Activated T-cell treated with anti-CD3 and anti-CD28 coated beads, Interleukin-2, amount 50 U/mL, for 72 hours (primary cell): ENCODE measurements at places on chromosomes 1 and 21. TPM values are rescaled to one million over a fixed set of nuclear protein-coding genes. Genes with fewer than 3 reads are reported as not detected.

Gene ERG
- total RNA-seq, result 0.07 TPM

Gene TMEM82
- not detected for total RNA-seq

GRCh38 chr21:27647921-27648320, 681.0 kb upstream of the ADAMTS5 start:
- H3K36me3 ChIP-seq, result no peaks in the 10 kb centered on the region
- H3K27me3 ChIP-seq, result no peaks in the 10 kb centered on the region
- H3K4me3 ChIP-seq, result no peak overlapping the region
- no peak overlapping the region for H3K27ac ChIP-seq
- no peak for DNase-seq

DNA sequence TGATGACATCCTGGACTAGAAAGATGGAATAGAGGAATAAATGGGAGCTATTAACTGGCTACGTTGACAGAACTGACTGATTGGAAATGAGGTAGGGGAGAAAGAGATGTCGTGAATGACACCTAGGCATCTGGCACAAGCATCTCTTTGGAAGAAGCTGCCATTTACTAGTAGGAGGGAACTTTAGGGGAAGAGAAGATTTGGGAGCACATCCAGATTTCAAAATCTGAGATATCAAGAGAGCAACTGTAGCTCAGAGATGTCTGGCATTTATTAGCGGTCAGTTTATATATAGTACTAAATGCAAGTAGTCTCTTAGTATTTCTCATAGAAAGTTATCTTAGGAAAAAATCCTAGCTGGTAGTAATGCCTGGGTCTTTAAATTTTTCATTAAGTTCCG, 131.9 kb upstream of the C1orf105 start:
- H3K4me1 ChIP-seq, result no peaks in the 10 kb centered on the region
- no peak for DNase-seq
- no peaks in the 10 kb centered on the region for H3K36me3 ChIP-seq
- H3K27me3 ChIP-seq, result no peaks in the 10 kb centered on the region
- no peak overlapping the region for H3K27ac ChIP-seq
- H3K4me3 ChIP-seq, result no peak overlapping the region

DNA sequence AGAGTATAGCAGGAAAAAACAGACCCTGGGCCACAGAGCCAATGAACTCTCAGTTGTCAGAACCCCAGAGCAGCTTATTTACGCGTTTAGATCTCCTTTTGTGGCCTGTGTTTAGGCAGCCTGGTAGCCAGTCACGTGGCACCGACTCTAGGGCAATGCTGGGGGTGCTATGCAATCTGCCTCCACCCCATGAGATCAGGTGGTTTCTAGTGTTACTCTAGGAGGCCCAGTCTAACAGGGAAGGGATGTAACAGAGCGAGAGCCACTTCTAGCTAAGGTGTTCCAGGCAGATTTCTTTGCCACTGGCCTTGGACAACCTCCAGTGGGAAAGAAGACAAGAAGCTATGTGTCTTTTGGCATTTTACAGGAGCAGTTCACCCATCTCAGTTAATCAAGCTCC, 12.0 kb upstream of the A3GALT2 start:
- peaks cover 8% of the 10 kb centered on the region for H3K4me1 ChIP-seq
- H3K36me3 ChIP-seq, result peaks cover 4% of the 10 kb centered on the region
- no peak overlapping the region for H3K4me3 ChIP-seq
- H3K27me3 ChIP-seq, result no peaks in the 10 kb centered on the region

GRCh38 chr1:16254263-16254928, 17.4 kb upstream of the CPLANE2 start:
- DNase-seq, result no peak
- H3K27ac ChIP-seq, result peak overlapping the region; percentile 36
- no peaks in the 10 kb centered on the region for H3K27me3 ChIP-seq
- peaks cover 8% of the 10 kb centered on the region for H3K4me1 ChIP-seq
- no peak overlapping the region for H3K4me3 ChIP-seq

DNA sequence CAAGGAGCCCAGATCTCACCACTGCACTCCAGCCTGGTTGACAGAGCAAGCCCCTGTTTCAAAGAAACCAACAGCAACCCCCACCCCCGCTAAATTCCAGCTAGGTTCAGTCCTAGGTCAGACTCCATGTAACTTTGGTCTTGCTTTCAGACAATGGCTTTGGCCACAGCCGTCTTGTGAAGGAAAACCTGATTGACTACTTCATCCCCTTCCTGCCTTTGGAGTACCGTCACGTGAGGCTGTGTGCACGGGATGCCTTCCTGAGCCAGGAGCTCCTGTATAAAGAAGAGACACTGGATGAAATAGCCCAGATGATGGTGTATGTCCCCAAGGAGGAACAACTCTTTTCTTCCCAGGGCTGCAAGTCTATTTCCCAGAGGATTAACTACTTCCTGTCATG, 12.9 kb downstream of the TOR3A start:
- no peak for DNase-seq
- no peaks in the 10 kb centered on the region for H3K36me3 ChIP-seq

DNA sequence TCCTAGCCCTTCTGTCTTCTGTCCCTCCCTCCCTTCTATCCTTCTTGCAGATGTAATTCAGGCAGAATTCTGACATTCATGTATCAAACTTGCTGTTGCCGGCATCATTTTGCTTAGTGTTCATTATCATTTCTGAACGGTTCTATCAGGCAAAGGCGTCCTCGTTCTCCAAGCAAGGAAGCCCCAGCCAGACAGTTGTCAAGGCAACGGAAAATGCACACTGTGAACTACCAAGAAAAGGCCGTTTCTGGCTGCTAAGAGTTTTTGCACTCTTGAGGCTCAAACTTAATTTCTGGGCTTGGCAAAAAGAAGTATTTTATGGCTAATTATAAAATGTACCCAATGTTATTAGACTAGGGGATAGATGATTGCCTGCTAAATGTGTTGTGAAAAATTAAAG, 164.7 kb upstream of the KCNJ15 start:
- no peaks in the 10 kb centered on the region for H3K36me3 ChIP-seq
- H3K27ac ChIP-seq, result no peak overlapping the region
- no peak for DNase-seq
- H3K27me3 ChIP-seq, result peaks cover 21% of the 10 kb centered on the region
- no peak overlapping the region for H3K4me3 ChIP-seq

DNA sequence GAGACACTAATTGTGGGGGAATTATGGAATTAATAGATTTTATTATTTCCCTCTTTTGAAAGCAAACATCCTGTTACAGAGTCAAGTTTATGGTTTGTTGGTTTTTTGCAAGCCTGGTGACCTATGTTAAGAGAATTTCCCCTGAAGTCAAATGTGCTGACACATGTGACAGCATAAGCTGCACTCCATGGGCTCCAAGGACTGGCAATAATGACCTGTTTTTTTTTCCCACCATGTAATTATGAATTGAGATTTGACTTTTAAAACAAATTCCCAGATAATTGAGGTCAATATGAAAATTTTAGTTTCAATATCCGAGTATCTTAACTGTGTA, 242.5 kb upstream of the SGIP1 start:
- no peaks in the 10 kb centered on the region for H3K27me3 ChIP-seq
- H3K4me3 ChIP-seq, result no peak overlapping the region
- DNase-seq, result no peak
- H3K4me1 ChIP-seq, result peaks cover 54% of the 10 kb centered on the region
